ENCODE measurements at places on chromosomes 12 and 14.
A peak's percentile ranks its signal among the peaks of the same experiment; 100 is the strongest.

DNA sequence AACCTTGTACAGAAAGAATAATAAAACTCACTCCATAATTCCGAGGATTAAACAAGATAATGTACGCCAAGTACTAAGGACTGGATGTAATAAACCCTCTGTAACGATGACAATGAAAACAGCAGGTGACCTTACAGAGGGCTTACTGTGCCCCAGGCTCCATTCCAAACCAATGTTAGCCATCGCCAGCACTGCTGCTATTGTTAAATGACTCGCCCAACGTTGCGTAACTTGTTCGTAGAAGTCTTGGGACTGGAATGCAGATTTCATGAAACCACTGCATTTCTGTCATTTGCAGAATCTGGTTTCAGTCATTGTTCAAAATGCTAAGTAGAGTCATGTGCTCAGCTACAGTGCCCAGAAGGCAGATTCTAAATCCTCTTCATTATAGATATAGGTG, 728 bp upstream of the STON2 start:
- DNase-seq = peak; percentile 62

DNA sequence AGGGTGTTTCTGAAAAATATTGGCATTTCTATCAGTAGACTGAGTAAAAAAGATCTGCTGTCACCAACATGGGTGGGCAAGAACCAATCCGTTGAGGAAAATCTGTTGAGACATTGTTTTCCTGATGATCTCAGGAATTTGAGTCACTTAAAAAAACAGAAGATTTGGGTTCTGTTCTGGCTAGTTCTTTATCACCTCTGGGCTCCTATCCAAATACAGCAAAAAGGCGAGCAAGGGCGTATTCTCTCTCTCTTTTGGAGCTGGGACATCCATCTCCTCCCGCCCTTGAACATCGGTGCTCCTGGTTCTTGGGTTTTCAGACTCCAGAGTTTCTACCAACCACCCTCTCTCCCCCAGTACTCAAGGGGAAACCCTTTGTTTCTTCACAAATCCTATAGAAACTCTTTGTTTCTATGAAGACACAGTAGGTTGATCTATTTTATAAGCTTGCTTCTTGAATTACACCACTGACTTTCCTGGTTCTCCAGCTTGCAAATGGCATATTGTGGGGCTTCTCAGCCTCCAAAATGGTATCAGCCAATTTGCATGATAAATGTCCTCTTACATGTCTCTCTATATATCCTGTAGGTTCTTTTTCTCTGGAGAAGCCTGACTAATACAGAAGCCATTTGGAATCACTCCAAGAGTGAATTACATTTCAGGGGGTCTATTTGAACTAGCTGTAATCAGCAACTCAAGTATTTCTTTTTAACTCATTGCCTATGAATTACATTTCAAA, 263.9 kb upstream of the TMTC1 start:
- no peak for DNase-seq

DNA sequence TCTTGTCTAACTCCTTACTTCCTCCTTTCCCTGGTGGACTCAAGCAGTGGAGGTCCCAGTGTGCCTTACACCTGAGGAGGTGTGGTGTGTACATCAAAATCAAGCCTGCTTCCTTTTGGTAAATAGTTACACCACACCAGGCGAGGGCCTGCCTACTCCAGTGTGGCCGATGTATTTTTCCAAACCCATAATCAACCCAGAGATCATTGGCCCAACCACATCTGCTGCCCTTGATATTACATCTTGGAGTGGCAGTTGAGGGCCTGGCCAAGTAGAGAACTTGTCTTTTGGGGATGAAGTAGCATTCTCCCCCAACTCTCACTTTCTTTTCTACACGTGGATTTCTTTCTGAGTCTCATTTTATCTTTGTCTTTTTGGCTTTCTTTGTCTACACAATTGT, 187.4 kb downstream of the EFCAB11 start:
- no peak for DNase-seq

DNA sequence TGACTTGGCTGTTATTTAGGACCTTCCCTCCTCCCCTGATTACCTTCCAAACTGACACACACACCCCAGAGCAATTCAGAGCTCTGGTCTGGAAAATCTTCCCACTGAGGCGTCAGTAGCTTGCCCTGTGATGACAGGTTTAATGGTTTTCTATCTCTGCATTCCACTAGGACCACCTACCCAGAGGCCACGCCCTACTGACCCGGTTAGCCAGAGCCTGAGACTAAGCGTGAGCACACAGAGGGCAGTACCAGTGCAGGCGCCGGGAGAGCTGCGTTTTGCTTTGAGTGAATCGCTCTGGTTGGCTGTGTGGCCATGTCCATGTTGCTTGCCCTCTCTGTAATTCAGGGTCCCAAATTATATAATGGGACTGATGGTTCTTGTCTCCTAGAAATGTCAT, 36.2 kb upstream of the ATP2A2 start:
- DNase-seq = no peak

DNA sequence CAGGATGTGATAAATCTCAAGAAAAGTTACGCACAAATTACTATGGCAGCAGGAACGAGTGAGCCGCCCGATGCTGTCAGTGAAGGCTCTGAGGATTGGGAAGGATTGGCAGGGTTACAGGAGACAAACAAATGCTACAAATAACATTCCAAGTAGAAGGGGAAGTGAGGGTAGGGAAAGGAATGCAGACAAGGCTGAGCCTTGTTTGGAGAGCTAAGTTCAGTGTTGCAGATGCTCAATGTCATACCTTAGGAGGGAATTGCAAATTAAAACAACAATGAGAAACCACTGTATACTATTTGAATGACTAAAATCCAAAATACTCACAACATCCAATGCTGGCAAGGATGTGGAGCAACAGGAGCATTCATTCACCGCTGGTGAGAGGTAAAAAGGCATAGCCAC, 1.3 kb downstream of the CLEC9A start:
- no peak for DNase-seq

DNA sequence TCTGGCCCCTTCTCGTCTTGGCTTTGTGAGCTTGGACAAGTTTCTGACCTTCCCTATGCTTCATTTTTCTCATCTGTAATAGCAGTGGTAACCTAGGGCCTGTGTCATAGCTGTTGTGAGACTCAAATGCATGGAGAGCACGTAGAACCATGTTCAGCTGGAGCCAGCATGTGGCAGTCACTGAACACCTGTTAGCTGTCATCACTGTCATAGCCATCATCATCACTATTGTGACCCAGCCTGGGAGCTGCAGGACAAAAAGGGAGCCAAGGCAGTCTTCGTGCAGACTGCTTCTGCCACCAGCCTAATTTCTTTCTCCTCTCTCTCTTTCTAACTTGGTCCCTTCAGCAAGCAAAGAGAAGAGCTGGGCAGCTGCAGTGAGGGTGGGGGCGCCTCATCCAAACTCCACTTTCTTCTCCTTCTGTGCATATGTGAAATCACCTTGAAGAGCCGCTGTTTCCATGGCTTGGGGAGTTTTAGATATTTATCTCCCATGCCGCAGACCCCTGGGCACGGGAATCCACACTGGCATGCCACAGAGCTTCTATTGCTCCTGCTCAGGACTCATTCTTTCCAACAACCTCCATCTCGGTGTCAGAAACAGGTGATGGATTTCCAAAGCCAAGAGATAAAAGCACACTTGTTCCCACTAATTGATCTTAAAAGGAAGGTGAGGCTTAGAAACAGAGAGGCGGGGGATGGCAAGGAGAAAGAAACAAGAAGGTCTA, 87.0 kb downstream of the SRRM4 start:
- DNase-seq = peak; percentile 2

DNA sequence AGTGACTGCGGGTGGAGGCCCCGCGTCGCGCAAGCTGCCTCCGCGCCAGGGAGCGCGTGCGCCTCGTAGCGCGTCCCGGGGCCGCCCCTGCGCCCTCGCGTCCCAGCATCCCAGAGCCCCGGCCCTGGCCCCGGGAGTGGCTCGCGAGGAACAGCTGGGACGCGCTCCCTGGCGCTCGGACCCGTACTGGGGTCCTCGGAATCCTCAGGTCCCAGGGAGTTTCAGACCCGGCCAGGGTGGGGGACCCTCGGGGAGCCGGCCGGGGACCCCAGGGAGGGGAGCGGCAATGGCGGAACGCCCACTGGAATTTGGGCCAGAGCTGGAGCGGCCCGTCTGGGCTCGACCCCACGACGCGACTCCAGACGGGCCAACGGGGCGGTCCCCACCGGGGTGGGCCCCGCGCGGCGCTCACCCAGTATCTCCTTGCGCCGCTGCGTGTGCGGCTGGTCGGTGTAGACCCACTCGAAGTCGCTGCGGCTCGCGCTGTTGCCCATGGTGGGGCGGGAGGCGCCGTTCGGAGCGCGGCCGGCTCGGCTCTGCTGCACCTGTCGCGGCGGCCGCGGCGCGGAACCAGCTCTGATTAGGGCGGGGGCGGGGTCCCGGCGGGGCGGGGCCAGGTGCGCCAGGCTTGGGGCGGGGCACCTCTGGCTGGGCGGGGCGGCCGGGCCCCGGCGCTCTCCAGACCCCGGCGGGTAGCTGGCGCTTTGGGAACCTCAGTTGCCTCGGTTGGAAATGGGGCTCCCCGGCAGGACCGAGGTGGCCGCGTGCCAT, at the start of gene DEGS2:
Gene DEGS2 (minus strand): TSS at position 552 of the 771 bp plus-strand sequence. CDS start 58 bp downstream, at position 494.
- no peak for DNase-seq

- no peak for DNase-seq
These were observed 421.1 kb downstream of the VRK1 start for GRCh38 chr14:97218274-97218673.

DNA sequence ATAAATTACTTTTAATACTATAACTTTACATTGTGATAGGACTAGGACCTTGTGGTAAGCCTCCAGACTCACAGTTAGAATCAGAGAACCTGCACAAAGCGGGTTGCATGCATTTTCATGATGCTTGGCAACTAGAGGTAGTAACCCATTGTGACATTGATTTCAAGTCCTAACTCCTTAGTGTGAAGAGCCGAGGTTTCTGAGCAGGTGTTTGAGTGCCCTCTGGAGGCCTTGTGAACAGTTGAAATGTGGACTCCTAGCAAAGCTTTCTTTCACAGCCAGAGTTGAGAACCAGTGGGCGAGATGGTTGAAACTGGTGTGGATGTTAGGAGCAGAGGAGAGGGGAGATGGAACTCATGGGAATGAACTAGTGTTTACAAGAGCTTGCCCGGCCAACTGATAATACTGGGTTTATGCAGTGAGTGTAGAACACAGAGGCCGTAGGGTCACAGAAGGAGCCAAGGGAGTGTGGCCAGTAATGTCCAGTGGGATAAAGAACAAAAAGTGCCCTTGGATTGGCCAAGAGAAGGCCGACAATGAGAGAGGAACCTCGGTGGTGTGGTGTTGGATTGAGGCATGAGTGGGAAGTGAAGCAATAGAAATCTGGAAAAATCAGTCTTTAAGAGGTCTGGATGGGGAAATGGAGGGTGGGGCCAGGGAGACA, 10.9 kb downstream of the ZNF664 start:
- DNase-seq = peak; percentile 87

- peak; percentile 73 for DNase-seq
These were observed 29.6 kb downstream of the EEA1 start for GRCh38 chr12:92899386-92900001.

- DNase-seq = no peak
These were observed 15.5 kb downstream of the SLC15A5 start for GRCh38 chr12:16261944-16262475.

DNA sequence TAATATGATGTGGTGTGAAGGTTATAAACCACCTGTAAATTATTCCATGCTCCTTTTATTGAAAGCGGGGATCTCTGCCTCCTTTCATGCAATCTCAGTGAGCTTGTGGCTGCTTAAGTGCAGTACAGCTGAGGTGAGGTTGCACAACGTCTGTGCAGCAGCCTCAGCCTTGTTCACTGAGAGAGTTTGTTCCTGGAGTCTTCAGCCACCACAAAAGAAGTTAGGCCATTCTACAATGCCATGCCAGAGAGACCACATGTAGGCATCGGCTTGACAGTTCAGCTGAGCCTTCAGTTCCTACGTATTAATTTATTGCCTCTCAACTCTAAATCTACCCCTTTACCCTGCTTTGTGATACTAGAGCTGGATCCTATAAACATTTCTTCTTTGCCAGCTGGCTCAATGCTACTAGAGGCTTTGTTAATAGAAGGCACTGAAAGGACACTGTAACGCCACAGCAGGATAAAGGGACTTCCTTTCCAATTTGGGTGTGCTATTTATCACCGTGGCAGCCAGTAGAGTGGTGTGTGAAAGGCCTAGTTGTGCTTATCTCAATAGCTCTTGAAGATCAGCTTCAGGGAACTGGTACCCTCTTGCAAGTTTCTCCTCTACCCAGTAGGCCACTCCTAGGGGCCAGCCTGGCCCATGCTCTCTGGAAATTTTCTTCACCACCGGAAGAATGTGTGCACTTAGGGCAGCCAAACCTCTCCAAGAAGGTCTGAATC, 337.7 kb downstream of the IPO8 start:
- no peak for DNase-seq

- no peak for DNase-seq
These were observed 53.4 kb upstream of the DLK1 start for GRCh38 chr14:100673085-100673806.

- DNase-seq = no peak
These were observed 4.5 kb downstream of the SUOX start for GRCh38 chr12:56001487-56002100.

DNA sequence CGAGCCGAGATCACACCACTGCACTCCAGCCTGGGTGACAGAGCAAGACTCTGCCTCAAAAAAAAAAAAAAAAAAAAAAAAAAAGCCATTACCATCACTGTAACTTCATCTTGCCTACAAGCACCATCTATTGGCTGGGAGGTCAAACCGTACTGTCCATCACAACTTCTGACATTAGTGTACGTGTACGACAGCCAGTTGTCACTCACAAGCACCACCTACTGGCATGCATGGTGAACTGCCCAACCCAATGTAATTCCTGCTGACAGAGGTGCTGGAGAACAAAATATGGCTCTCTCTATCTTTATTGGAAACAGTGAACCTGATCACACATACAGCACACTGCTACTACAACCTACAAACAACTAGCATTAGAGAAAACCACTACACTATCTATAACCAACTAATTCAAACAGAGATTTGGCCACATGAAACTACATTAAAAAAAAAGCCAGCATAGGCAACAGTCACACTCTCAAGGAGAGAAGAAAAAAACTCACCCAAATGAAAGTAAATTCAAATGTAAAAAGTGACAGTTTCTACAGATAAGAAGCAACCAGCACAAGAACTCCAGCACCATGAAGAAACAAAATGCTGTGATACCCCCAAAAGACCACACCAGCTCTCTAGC, 82.3 kb downstream of the PUS7L start:
- peak; percentile 84 for DNase-seq

DNA sequence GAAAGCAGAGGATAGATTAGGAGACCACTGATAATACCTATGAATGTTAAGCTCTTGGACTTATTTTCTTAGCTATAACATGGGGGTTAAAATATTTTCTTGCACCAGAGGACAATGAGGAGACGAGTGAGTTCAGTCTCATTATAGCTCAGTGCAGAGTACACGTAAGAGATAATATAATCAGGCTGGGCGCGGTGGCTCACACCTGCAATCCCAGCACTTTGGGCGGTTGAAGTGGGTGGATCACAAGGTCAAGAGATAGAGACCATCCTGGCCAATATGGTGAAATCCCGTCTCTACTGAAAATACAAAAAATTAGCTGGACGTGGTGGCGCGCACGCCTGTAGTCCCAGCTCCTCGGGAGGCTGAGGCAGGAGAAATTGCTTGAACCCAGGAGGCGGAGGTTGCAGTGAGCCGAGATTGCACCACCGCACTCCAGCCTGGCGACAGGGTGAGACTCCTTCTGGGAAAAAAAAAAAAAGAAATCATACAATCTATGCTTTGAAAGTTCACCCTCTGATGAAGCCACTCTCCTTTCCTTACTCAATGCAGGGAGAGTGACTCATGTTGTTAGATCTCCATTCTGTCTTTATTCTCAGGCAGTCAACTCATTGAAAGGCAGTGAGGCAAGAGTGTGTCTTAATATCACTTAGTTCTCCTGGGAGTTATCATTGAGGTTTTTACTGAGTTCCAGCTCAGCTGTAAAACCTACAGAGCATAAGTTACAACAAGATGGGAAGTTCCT, 134.2 kb downstream of the SYNE2 start:
- peak; percentile 88 for DNase-seq
